T-helper 1 cell (primary cell): ENCODE measurements at places on chromosomes 16 and 17.

DNA sequence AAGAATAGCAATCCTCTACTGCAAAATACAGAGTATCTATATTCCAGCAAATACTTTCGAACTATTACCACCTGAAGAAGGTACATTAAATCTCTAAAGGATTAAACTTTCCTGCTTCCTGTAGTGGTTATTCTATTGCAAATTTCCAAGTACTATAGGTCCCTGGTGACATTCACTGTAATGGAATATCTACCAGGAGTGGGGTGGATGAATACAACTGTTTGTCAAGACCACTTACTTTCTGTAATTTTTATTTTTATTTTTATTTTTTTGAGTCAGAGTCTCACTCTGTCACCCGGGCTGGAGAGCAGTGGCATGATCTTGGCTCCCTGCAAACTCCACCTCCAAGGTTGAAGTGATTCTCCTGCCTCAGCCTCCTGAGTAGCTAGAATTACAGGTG lies 389.5 kb downstream of the TMEM114 start:
- no peak for DNase-seq

DNA sequence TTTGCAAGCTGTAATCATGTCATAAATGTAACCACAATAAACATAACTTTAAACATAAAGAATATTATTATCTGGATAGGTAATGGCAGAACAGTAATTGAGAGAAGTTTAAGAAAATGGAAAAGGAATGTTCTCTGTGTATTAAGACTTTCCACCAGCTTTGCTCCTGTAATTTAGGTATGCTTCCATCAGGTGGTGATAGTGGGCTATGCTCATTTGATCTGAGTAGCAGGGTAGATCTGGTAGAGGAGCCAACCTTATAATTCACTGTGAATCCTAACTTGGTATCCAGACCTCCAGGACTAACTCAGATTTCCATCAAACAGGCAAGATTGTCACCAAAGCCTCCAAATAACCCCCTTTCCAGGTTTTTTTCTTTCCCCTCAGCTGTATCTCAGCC lies 137.9 kb upstream of the ZKSCAN2 start:
- DNase-seq = no peak

- DNase-seq = no peak
Measured at GRCh38 chr17:31452101-31452500, 60.6 kb downstream of the RAB11FIP4 start.

DNA sequence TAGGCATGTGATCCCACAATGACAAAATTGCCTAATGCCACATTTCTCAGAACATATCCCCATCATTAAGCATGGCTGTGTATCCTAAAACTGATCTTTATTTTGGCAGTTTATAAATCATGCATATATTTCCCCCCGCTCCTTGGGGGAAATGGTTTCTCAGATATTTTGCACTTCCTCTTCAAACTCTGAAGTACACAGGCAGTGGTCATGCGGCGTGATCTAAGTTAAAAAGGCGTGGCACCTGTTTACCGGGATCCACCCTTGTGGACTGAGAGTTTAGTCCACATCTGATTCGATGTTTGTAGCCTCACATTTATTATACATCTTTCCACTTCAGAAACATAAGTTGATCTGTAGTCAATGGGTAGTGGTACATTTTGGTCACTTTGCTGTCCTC lies 51.4 kb downstream of the USP10 start:
- DNase-seq = no peak

- DNase-seq = no peak
Measured at GRCh38 chr17:15485045-15485444, 17.6 kb upstream of the CDRT4 start.

DNA sequence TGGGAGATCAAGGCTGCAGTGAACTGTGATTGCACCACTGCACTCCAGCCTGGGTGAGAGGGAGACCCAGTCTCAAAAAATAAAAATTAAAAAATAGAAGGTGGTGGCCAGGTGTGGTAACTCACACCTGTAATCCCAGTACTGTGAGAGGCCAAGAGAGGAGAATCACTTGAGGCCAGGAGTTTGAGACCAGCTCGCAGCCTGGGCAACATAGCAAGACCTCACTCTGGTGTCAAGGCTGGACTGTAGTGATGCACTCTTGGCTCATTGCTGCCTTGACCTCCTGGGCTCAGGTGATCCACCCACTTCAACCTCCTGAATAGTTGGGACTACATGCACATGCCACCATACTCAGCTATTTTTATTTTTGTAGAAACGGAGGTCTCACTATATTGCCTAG lies 13.3 kb downstream of the RFFL start:
- no peak for DNase-seq

DNA sequence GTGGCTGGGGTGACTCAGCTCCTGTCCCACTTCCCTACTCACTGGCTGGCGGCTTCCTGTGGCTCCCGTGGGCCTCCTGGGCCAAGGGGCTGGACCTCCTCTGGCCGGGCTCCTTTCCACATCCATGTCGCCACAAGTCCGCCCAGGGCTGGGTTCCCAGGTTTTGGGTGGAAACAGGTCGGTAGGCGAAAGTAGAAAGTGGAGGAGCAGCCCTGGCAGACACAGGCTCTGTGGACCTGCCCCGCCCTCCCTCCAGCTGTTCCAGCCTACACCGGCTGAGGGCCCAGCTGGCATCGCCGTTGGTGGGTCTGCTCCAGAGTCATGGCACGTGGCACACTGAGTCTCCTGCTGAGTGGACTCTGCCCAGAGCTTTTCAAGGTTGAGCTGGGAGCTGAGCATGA lies 28.7 kb downstream of the GSE1 start:
- DNase-seq = no peak
